ENCODE measurements at places on chromosomes 16 and 17.

DNA sequence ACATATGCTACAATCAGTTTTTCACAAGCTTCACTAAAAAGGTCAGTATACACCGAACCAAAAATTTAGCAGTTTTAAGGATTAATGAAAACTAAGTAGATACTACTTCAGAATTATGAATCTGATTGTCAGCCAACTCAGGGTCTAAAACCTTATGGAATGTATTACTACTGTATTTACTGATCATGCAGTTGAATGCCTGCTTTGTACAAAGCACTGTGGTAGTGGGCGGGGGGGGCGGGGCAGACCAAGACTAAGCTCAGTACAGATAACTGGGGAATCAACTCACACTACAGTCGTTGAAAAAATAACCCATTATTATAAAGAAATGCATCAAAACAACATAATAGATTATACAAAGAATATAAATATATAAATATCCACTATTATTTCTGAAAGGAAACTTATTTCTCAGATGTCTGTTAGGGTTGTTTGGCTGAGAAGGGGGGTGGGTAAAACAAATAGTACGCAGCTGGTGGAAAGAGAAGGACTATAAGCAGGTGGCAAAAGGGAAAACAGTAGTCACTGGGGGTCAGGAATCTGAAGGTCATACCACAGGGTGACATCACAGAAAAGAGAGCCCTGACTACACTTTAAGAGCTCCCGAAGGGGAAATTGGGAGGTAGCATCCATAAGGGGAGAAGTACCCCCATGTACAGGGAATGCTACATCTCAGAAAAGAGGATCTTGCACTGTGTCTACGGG lies 109.4 kb upstream of the AXIN2 start:
- no peak for DNase-seq

- no peak for DNase-seq
Measured at GRCh38 chr17:29722411-29723198, 99.9 kb upstream of the CORO6 start.

- DNase-seq, result no peak
Measured at GRCh38 chr17:40956401-40957254, 10.1 kb downstream of the KRT39 start.

DNA sequence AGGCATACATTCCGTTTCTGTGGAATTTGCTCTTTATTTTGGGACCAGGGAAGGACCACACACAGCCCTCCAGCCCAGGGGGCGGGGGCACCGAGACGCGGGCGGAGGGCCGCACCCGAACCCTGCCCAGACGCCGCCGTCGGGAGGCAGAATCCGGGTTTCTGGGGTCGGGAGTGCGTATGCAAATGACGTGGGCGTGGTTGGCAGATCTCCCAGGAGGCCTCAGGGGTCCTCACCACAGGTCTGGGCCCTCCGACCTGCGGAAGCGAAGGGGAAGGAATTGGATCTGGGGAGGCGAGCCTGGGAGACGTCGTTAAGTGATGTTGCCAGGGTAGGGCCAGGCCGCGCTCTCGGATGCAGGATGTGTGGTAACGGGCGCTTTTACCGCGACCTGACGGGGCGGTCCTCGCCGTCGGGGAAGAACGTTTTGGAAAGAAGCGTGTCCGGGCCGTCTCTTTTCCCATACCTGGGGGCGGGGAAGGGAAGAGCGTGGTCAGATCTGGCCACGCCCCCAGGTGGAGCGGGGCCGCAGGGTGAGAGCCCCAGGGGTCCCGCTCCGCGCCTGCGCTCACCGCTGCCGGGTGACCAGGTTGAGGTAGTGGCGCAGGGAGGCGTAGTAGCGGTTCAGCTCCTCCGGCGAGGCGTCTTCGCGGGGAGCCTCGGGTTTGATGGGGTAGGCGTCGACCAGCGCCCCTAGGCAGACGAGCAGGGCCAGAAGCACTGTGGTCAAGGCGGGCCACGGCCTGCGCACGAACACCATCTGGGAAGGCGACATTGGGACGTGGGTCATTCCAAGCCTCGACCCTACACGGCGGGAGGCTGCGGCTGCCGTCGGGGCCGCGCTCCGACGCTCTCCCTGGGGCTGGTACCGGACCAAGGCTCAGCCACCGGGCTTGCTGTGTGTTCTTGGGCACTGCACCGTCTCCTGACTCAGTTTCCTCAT lies 745 bp downstream of the PYY start:
- DNase-seq, result no peak

- DNase-seq, result no peak
Measured at GRCh38 chr17:28551421-28552175, 826 bp downstream of the UNC119 start.

GRCh38 chr16:2709588-2709984 lies 10.4 kb downstream of the PRSS27 start:
- DNase-seq, result no peak

GRCh38 chr16:84933774-84934631 lies 77.3 kb downstream of the ZDHHC7 start:
- no peak for DNase-seq

DNA sequence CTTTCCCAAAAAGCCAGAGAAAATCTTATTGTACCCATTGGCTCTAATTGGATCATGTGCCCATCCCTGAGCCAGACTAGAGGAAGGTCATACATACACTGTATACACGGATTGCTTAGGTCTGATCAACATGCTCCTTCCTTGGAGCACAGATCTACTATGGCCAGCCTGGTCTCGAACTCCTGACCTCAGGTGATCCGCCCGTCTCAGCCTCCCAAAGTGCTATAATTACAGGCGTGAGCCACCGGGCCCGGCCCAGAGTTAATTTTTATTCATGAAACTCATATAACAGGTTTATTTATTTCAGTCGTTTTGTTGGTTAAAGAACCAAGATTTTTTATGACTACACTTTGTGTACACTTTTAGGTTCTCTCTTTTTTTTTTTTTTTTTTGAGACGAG lies 1.2 kb upstream of the TAOK1 start:
- DNase-seq, result no peak

- no peak for DNase-seq
Measured at GRCh38 chr17:35747540-35748017, 5.5 kb downstream of the GAS2L2 start.

DNA sequence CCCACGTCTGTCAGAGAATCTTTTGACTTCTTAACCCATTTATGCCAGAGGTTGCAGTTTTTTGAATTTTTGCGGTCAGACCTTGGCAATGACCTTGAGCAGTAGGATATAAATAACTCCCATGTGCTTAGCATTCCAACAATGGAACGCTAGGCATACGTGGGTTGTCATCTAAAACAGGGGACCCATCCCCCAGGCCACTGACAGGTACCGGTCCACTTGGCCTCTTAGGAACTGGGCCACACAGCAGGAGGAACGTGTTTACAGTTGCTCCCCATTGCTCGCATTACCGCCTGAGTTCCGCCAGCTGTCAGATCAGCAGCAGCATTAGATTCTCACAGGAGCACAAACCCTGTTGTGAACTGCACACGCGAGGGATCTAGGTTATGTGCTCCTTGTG lies 76.8 kb upstream of the LGALS9 start:
- no peak for DNase-seq

DNA sequence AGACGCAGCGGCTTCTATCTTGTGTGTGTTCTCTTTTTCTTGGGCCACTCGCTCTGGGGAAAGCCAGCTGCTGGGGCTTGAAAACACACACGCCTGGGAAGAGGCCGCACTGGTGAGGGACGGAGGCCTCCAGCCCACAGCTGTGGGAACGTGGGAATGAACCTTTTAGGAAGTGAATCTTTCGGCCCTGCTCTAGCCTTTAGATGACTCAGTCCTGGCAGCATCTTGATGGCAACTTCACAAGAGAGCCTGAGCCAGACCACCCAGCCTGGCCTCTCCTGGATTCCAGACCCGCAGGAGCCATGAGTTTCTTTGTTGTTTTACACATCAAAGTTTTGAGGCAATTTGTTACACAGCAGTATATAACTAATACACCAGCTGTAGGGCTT lies 2.2 kb upstream of the PDPK1 start:
- no peak for DNase-seq

DNA sequence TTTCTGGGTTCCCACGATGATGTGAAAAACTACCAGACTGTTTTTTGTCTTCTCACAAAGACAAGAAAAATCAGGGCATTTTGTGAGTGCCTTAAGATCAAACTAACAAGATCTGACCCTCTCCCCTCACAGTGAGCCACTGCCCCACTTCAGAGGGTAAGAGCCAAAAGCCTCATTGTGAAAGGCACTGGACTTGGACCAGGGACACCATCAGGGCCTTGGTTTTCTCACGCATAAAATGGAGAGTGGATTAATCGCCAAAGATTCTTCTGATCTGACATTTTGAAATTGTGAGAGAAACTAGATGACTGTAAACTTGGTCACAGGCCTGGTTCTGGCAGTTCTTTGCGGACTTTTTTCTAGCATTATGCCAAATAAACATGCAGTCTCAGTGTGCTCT lies 21.0 kb upstream of the ENDOV start:
- no peak for DNase-seq

DNA sequence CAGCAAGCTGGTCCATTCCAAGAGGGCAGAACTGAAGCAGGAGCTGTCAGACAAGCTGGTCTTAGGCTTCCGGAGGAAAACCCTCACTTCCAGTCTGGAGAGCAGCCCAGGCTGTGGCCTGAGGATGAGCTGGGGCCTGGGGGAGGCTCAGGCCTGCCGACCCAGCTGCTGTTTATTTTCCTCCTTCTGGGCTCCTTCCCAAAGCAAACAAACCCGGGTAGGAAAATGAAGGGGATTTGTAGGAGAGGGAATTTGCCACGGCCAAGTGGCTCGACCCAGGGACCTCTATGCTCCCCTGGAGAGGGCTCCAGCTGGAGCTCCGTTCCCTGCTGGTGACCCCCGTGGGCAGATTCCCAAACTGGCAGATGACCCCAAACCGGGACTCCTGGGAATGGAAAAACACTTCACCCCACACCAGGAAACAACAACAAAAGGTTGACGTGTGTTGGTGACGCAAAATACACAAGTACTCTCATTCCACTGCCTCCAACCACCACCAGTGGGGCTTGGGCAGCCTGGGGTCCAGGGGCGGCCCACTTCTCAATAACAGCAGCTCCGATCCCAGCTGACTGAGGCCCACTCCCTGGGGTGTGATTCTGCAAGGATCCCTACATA lies 8.8 kb downstream of the JUP start:
- DNase-seq, result no peak

DNA sequence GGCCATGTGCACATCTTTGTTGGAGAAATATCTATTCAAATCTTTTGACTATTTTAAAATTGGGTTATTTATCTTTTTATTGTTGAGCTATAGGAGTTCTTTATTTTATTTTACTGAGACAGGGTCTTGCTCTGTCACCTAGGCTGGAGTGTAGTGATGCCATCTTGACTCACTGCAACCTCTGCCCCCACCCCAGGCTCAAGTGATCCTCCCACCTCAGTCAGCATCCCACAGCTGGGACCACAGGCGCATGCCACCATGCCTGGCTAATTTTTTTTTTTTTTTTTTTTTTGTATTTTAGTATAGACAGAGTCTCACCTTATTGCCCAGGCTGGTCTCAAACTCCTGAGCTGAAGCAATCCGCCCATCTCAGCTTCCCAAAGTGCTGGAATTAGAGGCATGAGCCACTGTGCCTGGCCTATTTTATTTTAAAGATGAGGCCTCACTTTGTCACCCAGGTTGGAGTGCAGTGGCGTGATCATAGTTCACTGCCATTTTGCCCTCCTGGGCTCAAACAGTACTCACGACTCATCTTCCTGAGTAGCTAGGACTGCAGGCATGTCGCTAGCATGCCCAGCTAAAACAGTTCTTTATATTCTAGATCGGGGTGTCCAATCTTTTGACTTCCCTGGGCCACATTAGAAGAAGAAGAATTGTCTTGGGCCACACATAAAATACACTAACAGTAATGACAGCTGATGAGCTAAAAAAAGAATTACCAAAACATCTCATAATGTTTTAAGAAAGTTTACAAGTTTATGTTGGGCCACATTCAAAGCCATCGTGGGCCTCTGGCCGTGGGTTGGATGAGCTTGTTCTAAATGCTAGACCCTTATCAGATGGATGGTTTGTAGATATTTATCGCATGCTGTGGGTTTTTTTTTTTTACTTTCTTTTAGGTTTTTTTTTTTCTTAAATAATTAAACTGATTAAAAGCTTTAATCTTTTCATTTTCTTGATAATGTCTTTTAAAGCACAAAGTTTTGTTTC lies 13.7 kb downstream of the TENT4B start:
- no peak for DNase-seq

- DNase-seq, result no peak
Measured at GRCh38 chr16:8931859-8932258, 31.8 kb downstream of the USP7 start.

GRCh38 chr17:15409721-15410250 lies 57.6 kb downstream of the CDRT4 start:
- DNase-seq, result no peak

DNA sequence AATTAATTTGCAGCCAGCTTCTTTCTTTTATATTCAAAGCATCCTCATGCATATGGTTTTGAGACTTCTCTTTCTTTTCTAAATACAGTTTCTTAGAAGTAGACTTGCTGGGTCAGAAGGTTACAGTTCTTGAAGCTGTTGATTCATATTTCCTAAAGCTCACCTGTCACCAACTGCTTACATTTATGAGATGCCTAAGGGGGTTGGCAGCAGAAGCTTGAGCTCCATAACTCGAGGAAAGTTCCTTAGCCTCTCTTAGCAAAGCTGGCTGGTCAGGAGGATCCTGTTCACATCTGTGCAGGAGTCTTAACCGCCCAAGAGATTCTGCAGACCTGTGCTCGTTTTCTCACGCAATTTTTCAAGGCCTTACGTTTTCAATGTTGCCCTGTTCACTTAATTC lies 218.8 kb downstream of the SNX29 start:
- DNase-seq, result no peak

GRCh38 chr16:81385031-81385756 lies 59.4 kb upstream of the CMIP start:
- DNase-seq, result no peak

DNA sequence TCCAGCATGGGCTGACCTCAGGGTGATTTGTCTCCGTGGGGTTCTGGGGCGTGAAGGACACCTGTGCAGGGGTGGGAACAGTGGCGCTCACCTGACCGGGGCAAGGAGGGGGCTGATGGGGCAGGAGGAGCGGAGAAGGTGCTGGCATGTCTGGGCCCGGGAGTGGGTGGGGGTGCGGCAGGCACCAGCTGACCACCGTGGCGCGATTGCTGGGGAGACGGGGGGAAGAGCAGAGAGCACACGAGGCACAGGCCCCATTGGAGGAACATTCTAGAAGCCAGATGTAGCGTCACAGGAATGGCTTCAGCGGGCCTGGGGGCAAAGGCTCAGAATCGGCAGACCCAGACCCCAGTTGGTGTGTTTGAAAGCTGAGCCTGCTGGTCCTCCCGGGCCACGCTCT lies 12.1 kb downstream of the CACNA1H start:
- no peak for DNase-seq

DNA sequence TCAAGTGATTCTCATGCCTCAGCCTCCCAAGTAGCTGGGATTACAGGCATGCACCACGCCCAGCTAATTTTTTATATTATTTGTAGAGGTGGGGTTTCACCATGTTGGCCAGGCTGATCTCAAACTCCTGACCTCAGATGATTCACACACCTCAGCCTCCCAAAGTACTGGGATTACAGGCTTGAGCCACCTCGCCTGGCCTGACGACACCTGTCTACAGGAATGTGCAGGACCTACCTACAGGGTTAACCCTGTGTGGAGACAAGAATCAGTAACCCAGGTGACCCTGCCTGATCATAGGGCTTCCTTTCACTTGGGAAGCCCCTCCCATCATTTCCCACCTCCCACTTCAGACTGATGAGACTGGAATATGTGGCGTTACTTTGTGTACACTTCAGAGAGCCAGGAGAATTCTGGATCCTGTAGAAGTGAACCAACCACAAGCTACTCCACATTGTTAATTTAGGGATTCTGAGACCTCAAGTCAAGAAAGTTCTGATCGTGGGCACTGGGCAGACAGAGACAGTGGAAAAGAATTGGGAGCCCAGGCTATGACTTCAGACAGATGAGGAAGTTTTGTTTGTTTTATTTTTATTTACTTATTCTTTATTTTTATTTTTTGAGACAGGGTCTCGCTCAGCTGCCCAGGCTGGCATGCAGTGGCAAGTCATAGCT lies 5.7 kb upstream of the MILR1 start:
- no peak for DNase-seq

Data from vagina (tissue), 2 donors.